ENCODE measurements at places on chromosomes 1 and 21. TPM values are rescaled to one million over a fixed set of nuclear protein-coding genes. Genes with fewer than 3 reads are reported as not detected.

Gene KCNE2
- under 0.01 TPM for total RNA-seq

Gene TRIM58
- 3.3 TPM for total RNA-seq

Gene AZIN2
- total RNA-seq, result 11.8 TPM

Gene ADAM15
- 11.8 TPM for total RNA-seq

Gene CACNA1S
- under 0.01 TPM for total RNA-seq

Gene MAP3K21
- 2.9 TPM for total RNA-seq

Gene FCRL6
- not detected for total RNA-seq

Gene ANKRD35
- 0.82 TPM for total RNA-seq

Gene KRTAP20-4
- not detected for total RNA-seq

Gene PKN2
- total RNA-seq, result 86.4 TPM

Gene PTGER3
- total RNA-seq, result 2.4 TPM

Gene MTMR11
- total RNA-seq, result 2.0 TPM

Gene RSPH1
- 0.41 TPM for total RNA-seq

Gene CNN3
- total RNA-seq, result 171 TPM

Gene ATP13A2
- 73.4 TPM for total RNA-seq
